ENCODE measurements at places on chromosomes 12 and 14.

- DNase-seq = no peak
Observed at GRCh38 chr12:19630536-19630935, 191.2 kb downstream of the AEBP2 start.

DNA sequence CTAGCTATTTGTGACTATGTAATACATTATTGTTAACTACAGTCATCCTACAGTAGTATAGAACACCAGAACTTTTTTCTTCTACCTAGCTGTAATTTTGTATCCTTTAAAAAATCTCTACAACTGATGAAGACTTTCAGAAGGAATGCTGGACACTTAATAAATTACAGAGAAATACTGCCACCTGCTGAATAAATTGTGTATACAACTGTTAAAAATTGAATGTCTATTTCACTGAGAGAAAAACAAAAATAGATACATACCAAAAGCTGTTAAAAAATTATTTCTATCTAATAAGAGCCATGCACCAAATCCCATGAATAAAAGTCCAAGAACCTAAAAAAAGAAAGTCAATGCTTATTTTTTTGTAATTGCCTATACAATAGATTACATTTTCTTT lies 6.6 kb downstream of the TSPAN19 start:
- no peak for DNase-seq

DNA sequence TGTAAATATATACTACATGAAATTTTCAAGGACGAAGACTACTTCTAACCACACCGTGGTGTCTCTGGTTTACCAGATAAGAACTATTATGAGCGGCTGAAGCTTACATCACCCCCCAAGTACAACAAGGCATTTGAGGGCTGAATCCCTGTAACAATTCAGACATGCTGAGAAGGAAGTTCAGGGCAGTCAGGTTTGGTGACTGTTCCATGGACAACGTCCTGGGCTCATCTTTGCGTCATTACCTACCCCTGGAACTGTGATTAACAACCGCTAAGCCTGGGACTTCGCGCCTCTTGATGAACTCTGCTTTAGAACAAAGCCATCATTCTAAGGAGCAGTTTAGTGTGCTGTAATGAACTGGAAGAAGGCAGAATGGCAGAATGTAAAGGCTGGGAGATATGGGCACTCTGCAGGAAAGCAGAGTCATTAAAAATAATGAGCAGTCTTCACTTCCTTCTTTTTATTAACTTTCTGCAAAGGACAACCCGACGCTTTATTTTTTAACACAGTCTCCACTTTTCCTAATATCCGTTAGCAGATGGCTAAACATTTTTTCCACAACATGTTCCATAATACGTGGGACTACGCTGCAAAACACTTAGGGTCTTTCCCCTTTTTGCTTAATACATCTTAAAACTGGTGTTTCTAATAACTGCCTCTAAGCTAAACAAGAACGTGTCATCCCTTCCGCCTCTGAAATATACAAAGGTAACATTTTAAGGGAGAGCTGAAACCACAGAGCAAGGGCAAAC lies 263.2 kb downstream of the ADAMTS20 start:
- DNase-seq = no peak

GRCh38 chr14:93033983-93034670 lies 81.6 kb downstream of the ITPK1 start:
- DNase-seq = peak; percentile 4

DNA sequence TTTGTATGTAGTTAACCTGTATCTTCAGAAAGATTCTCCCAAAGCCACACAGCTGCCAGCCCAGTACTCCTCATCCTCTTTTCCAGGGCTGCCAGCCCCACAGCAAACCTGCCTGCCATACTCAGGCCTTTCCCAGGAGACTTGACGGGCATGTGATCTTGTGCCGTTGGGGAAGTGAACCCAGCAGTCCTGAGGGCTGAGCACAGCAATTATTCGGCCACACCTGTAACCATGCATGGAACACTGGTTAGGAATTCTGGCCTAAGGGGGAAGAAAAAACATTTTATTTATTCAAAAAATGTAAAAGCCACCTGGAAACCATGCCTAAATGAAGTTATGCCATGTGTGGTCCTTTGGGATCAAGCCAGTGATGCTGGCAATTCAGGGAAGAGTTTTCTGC lies 145.3 kb downstream of the GRIN2B start:
- DNase-seq = no peak

DNA sequence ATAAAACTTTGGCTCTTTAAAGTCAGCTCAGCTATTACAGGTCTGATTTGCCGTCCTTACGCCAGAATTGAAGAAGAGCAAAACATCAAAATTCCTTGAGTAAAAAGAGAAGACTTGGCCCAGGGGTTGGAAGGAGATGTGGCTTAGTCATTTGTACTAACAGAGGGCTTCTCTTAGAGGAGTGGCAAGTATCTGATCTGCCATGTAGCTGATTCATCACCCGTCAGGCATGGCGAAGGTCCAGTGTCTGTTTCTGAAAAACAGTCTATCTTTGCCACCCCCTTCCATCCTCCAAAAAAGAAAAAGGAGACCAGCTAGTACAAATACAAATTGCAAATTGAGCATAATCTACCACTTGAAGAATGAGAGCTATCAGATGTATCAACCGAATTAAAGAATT lies 91.9 kb downstream of the RAD52 start:
- no peak for DNase-seq

DNA sequence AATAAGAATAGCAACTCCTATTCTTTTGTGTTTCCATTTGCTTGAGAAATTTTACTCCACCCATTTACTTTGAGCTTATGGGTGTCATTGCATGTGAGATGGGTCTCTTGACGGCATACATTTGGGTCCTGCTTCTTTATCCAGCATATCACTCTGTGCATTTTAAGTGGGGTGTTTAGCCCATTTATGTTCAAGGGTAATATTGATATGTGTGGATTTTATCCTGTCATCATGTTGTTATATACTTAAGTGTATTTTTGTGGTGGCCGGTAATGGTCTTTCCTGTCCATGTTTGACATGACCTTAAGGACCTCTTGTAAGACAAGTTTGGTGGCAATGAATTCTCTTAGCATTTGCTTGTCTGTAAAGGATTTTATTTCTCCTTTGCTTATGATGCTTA lies 100.1 kb downstream of the ATP23 start:
- no peak for DNase-seq

DNA sequence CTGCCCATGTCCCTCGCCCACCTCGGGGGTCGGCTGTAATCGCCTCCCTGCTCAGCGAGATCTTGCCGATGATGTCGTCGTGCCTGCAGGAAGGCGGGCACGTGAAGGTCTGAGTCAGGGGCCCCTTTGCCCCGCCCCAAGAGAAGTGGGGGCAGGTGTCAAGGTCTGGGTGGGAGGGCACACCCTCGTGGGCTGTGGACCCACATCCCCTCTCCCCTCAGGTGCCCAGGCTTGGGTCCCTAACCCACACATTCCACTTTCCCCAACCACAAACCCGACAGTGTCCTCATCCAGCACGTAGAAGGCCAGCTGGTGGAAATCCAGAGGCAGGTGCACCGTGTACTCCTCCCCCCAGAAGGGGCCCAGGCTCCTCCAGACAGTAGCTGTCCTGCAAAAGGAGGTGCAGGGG lies 7.8 kb downstream of the RASAL1 start:
- DNase-seq = no peak

DNA sequence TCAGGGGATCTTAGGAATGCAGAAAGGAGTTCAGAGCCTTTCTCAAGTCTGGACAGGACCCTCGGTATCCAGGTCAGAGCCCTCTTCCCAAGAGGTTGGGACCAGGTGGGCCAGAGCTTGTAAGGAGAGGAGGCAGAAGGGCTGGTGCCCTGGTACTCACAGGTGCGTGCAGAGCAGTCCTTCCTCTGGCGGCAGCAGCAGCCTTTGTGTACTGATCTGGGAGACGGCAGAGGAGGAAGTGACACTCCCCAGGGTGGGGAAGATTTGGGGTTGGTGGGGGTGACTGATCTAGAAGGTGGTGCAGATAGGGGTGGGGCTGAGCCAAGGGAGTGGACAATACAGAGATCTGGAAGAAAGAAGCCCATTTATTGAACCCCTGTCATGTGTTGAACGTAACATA lies at the start of gene ITGB7:
TSS of gene ITGB7 (minus strand) at position 210 of the 400 bp plus-strand sequence. CDS start 6,808 bp downstream, outside the sequence.
- DNase-seq = peak; percentile 48

DNA sequence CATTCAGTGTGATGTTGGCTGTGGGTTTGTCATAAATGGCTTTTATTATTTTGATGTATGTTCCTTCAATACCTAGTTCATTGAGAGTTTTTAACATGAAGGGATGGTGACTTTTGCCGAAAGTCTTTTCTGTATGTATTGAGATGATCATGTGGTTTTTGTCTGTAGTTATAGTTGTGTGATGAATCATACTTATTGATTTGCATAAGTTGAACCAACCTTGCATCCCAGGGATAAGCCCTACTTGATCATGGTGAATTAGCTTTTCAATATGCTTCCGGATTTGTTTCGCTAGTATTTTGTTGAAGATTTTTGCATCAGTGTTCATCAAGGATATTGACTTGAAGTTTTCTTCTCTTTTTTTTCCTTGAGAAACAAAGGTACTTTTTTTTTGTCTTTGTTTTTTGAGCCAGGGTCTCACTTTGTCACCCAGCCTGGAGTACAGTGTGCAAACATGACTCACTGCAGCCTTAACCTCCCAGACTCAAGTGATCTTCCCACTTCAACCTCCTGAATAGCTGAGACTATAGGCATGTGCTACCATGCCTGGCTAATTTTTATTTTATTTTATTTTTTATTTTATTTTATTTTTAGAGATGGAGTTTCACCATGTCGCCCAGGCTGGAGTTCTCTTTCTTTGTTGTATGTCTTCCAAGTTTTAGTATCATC lies 121.3 kb downstream of the FUT8 start:
- DNase-seq = no peak

DNA sequence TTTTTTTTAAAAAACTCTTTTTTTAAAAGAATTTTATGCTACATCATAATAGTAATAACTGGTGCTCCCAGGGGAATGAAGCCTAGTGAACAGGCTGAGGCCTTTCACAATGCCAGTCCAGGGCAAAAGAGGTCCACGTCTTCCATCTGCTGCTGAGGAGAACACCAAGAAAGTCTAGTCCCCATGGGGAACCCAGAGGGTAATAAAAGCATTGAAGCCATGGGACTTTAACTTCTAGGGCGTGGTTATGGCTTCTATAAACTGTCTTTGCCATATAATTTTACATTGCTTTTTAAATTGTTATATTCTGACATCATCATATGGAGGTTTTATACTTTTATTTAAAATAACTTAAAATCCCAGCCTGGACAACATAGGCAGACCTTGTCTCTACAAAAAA lies 64.3 kb downstream of the SLC16A7 start:
- no peak for DNase-seq

- DNase-seq = no peak
Observed at GRCh38 chr14:94598816-94599655, 13.2 kb upstream of the SERPINA3 start.

DNA sequence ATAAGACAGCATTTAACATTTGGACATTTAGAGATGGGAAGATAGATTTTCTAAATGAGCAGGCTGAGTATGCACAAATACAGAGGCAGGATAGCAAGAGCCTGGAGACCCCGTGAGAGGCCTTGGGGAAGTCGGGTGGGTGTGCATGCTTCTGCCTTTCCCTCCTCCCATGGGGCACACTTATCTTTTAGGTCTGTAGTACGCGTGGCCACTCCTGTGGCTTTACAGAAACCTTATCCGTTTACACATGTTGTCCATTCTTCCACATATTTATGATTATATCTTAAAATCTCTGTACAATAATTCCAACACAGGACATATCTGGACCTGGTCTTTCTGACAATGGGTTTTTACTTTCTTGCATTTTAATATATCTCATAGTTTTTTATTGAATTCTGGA lies 33.6 kb downstream of the GYS2 start:
- no peak for DNase-seq

- DNase-seq = no peak
Observed at GRCh38 chr12:84793558-84794367, 118.8 kb downstream of the SLC6A15 start.

GRCh38 chr12:117100251-117100650 lies 1.0 kb upstream of the TESC start:
- DNase-seq = no peak

DNA sequence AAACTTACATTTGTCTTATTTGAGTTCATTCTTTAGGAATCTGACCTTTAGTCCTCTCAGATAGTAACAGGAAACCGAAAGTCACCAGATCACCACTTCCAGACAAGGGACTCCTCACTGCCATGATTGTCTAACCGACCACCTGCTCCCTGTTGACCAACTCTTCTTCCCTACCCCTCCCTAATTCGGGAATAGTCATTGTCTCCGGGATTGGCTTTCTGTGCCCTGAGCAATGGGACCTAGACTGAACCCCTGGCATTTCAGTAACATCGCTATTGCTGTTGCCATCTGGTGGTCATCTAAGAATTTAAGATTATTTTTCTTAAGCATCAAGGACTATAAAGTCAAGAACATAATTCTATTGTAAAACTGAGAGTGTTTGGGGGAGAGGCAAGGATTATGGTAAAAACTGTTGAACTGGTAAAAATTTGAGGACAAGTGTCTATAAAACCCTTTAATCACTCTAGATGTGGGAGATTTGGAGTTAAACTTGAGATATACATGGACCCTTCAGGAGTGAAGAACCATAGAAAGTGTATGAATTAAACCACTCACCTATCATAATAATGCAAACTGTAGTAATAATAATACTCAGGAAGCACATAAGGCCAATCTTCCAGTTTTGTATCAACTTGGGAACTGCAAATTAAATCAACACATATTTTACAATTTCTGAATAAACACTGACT lies 6.3 kb downstream of the CLEC2A start:
- DNase-seq = no peak

- peak; percentile 92 for DNase-seq
Observed at GRCh38 chr12:118376089-118377020, at the start of gene SUDS3. Gene SUDS3, plus strand, starts transcription at chr12:118376555. Its CDS starts 137 bp downstream, at chr12:118376692.

- no peak for DNase-seq
Observed at GRCh38 chr14:67517083-67517482, 16.0 kb upstream of the PLEKHH1 start.

GRCh38 chr14:92568621-92569479 lies 55.3 kb downstream of the RIN3 start:
- DNase-seq = no peak

DNA sequence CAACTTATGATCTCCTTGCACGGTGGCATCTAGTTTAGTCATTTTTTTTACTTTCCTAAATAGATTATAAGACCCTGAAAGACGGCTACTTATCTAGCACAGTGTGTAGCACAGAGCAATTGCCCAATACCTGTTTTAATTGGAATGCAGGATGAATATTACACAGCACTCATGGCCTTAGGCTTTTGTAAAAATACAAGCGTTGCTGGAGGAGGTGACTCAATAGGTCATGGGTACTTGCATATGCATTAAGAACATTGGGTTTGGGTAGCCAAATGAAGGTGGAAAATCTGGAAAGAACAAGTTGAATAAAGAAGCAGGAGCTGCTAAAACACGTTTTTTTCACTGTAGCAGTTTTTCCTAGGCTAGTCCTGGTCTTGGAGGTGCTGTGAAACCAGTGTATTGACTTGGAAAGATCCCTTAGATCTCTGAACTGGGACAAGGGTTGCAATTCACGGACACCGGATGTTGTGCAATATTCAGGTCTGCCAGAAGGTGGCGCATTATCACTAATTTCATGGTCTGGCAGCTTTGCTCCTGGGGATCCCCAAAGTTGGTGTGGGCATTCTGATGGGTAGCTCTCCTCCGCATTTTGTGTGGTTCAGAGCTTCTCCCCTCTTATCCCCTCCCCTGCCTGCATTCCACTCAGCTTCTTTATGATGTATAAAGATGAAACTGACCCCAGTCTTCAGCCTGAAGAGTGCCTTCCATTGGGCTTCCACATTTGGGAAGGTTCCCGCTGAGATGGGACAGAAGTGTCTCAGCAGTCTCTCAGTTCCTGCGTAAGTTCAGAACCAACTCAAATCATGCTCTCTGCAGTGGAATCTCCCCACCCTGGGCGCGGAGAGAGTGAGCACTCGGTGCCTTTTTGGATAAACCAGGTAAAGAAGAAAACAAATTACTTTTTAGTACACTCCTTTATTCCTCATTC lies 278.3 kb downstream of the NRXN3 start:
- peak; percentile 19 for DNase-seq

Data from stimulated activated CD4-positive, alpha-beta T cell treated with anti-CD3 and anti-CD28 coated beads, Interleukin-15, amount 100 ng/mL, for 48 hours (primary cell).